ENCODE measurements at places on chromosomes 1 and 21.

GRCh38 chr1:64292399-64292798, 89.0 kb downstream of the UBE2U start:
- no peak for DNase-seq

DNA sequence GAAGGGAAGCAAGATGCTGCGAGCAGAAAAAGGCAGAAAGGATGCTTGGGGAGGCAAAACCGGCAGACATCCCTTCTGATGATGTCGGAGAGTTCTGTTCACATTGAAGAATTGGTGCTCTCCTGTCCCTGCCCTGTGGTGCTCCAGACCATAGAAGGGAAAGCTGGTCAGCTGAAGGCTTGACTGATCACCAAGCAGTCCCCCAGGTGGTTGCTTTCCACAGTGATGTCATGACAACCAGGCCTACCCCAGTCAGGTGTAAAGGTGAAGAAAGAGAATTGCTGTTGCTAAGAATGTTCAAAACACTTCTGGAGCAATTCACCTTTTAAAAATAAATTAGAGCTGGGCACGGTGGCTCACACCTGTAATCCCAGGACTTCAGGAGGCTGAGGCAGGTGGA, 59.5 kb downstream of the OPTC start:
- no peak for DNase-seq

GRCh38 chr1:240508950-240509349, 103.0 kb downstream of the GREM2 start:
- no peak for DNase-seq

- no peak for DNase-seq
Measured at GRCh38 chr21:34802180-34802899, 133.5 kb downstream of the CLIC6 start.

GRCh38 chr1:224801844-224802490, 127.5 kb upstream of the DNAH14 start:
- DNase-seq = no peak

DNA sequence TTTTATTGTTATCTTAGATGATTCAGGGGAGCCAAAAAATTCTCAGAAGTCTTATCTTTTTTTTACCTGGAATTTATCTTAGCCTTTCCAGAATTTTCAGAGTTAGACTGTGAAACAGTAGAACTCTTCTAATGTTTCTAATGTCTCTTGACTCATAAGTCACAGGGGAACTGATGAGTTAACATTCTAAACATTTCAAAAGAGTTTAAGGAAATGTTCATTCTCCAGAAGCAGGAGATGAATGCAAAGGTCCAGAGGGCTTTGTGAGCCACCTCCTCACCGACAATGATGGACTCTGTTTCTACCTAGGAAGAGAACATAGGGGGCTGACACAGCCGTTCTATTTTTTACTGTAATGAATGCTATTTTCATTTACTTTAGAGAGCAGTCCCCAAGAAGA, 157.5 kb downstream of the BRINP2 start:
- no peak for DNase-seq

- no peak for DNase-seq
Measured at GRCh38 chr1:26938004-26938658, 16.6 kb downstream of the NUDC start.

DNA sequence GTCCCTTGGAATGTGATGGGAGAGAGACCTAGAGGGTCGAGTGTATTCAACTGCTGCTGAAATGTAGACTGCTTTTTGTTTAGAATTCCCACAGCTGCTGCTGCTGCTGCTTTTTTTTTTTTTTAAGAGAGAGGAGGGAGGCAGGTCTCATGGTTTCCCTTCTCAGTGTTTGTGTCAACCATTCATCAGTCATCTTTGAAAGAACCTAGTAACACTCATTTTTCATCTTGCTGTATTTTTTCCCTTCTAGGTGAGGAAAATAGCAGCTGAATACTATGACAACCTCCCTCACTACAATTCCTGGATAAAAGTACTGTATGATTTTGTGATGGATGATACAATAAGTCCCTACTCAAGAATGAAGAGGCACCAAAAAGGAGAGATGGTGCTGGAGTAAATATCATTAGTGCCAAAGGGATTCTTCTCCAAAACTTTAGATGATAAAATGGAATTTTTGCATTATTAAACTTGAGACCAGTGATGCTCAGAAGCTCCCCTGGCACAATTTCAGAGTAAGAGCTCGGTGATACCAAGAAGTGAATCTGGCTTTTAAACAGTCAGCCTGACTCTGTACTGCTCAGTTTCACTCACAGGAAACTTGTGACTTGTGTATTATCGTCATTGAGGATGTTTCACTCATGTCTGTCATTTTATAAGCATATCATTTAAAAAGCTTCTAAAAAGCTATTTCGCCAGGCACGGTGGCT, 9.2 kb downstream of the DEGS1 start:
- DNase-seq = no peak

- DNase-seq = no peak
Measured at GRCh38 chr1:147238053-147238902, 4.2 kb upstream of the CHD1L start.

GRCh38 chr1:150365941-150366340, 2.0 kb downstream of the RPRD2 start:
- no peak for DNase-seq

DNA sequence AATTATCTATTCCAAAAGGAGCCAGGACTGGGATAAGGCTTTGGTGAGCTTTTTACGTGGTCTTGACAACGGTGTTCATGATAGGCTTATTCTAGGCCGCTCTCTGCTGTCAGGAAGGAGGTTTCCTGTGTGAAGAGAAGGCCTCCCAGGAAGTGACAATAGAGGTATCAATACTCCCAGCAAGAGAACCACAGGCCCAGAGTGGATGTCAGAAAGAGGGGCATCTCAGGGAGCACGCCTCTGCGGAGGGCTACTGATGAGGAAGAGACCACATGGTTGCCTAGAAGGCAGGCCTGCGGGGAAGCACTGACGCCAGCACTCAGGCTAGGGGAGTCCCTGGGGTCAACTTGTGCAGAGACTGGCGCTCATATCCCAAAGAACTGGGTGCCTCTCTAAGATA, 60.4 kb downstream of the ITPKB start:
- no peak for DNase-seq

- no peak for DNase-seq
Measured at GRCh38 chr21:32312976-32313375, 14.3 kb downstream of the MRAP start.

GRCh38 chr1:223482766-223483165, 89.6 kb downstream of the CCDC185 start:
- DNase-seq = no peak

DNA sequence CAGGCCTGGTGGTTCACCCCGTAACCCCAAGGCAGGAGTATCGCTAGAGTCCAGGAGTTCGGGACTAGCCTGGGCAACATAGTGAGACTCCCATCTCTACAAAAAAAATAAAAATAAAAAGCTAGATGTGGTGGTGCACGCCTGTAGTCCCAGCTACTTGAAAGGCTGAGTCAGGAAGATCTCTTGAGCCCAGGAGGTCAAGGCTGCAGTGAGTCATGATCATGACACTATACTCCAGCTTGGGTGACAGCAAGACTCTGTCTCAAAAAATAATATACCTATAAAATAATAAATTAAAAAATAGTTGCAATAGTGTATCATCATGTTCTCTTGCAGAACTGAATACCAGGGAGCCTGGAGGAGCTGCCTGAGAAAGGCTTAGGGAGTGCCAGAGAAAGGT, 19.9 kb upstream of the TMEM39B start:
- no peak for DNase-seq

DNA sequence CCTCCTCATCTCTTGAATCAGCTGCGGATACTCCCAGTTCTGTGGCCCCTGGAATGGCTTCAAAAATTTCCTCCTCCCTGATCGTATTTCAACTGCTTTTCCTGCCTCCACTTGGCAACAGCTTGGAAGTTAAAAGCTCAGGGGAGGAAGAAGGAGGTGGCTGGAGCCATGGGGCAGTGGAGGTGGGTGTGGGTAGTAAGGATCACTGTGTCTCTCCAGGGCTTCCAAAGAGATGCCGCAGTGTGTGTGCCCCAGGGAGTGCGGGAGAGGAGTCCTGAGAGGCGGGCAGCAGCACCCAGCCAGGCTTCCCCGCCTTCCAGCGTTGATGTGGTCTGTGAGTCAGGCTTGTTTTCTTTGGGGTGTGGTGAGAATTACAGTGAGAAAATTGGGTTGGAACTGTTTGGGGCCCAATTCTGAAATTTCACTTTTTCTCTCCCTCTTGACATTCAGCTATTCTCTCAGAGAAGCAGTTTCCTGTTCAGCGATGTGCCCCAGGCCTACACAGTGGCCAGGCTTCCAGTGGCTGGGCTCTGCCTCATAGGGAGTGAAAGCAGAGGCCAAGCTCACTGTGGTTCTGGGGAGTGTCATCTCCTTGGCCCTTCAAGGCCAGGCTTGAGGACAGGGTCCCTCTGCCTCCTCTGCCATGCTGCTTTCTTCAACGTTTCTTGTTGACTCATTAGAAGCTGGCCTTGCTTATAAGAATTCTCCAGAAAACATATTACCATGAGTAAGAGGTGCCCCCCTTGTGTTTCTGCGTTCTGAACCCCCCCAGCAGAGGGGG, 69.0 kb downstream of the PGM1 start:
- no peak for DNase-seq

- DNase-seq = no peak
Measured at GRCh38 chr21:25997788-25998611, 172.6 kb downstream of the APP start.

DNA sequence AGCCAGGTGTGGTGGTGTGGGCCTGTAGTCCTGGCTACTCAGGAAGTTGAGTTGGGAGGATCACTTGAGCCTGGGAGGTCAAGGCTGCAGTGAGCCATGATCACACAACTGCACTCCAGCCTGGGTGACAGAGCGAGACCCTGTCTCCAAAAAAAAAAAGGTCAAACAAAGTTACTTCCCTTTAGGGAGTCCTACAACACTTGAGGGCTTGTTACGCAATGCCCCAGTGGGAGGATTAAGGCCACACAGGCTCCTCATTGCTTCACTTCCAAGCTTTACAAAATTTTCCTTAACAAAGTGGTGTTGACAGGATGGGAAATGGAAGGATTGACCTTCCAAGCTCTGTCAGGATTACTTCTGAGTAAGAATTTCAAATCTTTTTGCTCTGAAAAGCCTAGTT, 6.2 kb upstream of the EXTL1 start:
- DNase-seq = no peak

DNA sequence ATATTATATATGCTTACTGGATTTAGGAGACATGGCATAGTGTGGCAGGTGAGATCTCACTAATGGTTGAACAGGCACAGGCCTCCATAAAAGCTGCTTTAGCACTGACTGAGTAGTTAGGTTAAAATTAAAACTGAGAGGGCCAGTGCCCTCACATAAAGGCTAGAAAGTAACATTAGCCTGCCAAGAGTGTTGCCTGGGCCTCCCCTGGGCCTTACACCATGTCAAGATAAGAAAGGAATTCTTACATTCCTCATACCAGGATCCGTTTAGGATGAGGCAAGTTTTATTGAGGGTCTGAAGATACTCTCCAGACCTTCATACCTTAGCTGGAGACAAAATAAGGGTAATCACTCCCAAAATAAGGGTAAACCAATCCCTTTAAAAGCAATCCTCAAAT, 1011.8 kb downstream of the PLA2G4A start:
- no peak for DNase-seq

- DNase-seq = no peak
Measured at GRCh38 chr1:67646145-67647035, 38.6 kb upstream of the GADD45A start.

DNA sequence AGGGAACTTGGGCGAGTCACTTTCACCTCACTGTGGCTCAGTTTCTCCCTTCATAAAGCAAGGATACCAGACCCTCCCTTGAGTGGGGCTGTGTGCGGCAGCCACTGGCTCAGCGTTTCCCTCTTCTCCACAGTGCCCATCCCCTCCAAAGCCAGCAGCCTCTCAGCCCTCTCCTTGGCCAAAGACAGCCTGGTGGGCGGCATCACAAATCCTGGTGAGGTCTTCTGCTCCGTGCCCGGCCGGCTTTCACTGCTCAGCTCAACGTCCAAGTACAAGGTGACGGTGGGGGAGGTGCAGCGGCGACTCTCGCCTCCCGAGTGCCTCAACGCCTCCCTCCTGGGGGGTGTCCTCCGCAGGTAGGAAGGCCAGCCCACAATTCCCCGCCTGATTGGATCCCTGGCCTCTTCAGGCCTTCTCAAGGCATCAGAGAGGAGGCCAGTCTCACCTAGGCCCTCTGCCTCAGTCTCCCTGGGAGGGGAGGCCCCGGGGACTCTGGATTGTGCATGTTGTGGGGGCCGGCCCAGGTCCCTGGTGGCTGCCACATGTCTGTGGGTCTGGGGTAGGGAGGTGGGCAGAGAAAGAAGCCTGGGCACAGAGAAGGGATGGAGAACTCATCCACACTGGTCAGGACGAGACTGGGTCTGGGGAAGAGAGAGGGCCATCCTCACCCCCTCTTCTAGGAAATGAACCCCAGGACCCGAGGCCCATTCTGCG, 15.2 kb downstream of the TFAP2E start:
- DNase-seq = no peak

DNA sequence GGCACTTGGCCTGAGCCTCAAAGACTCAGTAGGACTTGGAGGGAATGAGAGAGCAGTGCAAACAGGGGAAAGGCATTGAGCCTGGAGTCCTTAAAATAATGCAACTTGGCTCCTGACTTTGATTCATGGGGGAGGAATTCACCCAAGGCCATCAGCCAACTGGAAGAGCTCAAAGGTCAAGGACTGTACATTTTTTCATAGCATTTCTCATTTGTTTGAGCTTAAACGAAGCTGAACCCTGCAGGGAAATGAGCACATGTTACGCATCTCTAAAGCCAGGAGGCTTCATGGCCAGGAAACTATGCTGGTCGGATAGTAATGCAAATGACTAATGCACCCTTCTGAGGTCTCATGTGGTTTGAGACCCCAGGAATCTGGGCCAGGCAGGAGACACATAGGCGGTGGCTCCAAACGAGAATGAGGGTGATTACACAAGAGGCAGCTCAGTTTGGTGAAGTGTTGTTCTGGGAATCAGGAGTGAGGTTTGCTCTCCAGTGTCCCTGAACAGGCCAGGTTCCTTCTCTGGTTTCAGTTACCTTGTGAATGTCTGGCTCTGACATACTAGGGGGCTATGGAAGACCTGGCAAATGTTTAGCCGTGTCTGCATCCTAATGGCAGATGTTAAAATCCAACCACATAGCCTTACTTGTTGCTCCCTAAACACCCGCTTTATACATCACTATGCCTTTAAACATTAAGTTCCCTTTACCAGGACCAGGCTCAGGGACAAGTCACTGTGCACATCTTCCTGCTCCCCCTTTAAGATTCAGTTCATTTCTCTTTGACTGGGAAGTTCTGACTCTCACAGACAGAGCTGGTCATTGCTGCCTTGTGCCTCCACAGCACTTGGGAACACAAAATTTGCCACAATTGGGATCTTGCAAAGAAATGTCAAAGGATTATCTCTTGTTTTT, 503.9 kb upstream of the USP24 start:
- no peak for DNase-seq

- DNase-seq = no peak
Measured at GRCh38 chr1:214767221-214767620, 164.2 kb downstream of the CENPF start.

DNA sequence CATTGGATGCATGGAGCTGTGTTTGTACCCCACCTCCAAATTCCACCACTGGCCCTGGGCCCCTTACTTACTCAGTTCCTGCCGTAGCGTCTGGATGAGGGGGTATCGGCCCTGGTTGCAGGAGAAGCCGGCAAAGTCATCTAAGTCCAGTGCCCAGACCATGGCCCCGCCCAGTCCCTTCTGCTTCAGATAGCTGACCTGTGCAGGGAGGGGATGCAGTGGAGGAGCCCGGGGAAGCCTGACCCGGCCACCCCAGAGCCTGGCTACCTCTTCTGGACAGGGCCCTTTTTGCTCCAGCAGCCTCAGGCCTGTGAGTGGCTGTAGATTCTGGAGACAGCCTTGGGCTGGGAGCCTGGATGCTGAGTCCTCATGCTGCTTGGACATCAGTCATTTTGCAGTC, 11.8 kb downstream of the CHIT1 start:
- no peak for DNase-seq

All from activated CD8-positive, alpha-beta memory T cell treated with anti-CD3 and anti-CD28 coated beads for 1 hour (primary cell).